ENCODE measurements at places on chromosomes 7 and 10.

- DNase-seq: peak; percentile 82
Observed at GRCh38 chr7:148940702-148941597, 56.9 kb upstream of the EZH2 start.

DNA sequence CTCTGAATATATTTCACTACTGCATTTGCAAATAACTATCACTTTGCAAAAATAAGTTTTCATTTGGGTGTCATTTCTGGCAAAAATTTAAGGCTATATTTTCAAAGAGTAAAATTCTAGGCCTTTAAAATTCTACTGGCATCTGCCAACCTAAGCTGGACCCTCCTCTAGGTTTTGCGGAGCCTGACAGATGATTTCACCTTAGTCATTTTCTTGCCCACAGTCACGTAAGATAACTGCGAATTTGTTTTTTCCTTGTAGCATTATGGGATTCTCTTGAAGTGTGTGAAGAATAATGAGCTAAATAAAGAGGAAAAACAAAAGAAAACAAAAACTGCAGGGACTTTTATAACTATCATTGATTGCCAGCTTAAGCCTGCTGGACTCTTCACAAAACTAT, 7.8 kb downstream of the MEOX2 start:
- no peak for DNase-seq

DNA sequence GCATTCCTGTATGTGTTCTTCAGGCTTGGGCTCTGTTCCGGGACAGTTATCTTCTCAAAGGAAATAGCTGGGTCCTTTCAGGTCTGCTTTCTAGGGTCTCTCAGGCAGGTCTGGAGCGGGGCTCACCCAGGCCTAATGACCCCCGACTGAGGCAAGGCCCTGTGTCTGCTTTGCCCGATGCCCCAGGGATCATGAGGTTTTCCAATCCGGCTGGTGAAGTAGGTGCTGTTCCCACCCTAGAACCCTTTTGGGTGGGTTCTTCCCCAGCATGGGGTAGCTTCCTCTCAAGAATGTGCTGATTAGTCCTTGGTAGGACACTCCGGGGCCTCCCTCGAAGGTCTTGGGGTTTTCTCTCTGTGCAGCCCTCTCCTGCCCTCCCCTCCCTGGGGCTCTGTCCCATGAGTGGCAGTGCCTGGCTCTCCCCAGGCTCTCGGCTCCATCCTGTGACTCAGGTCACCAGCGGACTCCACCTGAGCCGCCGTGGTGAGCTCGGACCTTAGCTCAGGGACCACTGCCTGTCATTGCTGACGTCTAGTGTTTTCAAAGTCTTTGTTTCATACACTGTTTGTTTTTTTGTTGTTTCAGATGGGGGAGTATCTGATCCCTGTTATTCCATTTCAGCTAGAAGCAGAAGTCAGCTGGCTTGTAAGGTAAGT, 71.0 kb upstream of the NKX6-2 start:
- DNase-seq: no peak

GRCh38 chr7:103396471-103396870, 49.0 kb downstream of the PSMC2 start:
- no peak for DNase-seq

DNA sequence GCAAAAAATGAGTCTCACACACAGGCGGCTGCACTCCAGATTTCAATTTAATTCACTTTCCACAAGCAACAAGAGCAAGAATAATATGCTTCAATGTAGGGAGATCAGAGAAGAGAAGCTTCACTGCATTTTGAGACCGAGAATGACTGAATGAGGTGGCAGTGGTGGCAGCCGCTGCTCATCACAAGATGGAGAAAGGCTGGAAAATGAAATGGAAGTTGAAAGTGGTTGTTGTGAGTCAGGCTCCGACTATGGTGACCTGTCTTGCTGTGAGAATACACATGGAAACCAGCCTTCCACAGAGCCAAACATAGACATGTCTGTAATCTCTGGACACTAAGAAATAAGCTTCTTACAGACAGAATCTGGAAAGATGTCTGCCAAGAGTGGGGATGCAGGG, 499.6 kb upstream of the LRRN3 start:
- no peak for DNase-seq

- no peak for DNase-seq
Observed at GRCh38 chr7:33807779-33808482, 97.4 kb upstream of the BMPER start.

DNA sequence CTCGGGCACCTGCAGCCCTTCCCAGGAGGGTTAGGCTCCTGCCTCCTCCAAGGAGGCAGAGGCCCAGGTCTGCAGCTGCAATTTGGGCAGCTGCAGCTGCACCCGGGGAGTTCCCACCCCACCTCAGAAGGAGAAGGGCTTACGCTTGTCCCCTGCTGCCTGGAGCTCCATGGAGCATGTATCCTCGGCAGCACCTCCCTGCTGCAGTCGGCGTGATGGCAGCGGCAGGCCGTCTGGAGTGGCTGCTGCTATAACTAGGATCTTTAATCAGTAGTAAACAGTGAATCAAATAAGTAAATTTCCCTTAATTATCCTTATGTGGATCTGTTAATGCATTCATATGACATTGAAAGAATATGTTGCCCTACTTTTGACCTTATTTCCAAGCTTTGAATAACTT, 167.0 kb downstream of the PON1 start:
- DNase-seq: no peak

DNA sequence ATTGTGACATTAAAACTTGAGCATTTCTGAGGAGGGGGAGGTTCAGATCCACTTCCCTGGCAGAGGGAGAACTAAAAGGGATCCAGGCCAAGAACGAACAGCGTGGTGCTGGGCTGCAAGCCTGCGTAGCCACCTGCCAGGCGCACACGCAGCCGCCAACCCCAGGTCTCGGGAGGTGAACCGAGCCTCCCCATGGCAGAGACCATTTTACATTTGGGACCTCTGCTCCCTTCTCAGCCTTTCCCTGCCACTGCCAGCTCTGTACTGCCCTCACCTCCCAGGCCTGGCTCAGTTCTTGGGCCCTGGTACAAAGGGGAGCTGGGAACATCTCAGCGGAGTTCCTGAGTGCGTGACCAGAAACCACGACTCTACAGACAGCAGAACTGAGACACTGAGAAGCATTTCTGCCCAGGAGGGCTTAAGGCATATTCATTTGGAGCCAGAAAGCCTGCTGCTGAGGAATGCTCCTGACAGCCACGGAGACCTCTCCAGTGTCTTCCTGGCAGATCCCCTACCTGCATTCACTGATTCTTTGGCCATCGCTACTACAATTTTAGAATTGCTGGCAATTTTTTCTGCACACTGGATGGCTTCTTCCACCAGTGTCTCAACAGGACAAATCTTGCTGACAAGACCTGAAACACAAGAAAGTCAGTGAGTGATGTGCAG, 7.6 kb downstream of the ECHS1 start:
- no peak for DNase-seq

DNA sequence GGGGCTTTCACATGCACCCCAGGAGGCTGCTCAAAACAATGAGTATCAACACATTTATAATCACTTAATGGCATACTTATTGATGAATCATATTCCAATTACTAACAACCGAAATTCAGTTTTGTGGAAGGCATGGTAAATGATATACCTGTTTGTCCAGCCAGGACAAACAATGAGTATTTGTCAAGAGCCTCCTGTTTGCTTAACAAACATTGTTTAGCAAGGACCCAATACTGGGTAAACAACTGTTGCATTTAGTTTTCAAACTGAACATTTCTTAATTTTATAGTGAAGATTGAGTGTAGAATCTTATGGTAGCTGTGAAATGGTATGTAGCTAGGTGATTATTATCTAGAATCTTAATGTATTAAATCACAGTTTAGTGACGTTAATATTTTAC, 473.7 kb downstream of the ATRNL1 start:
- DNase-seq: no peak

DNA sequence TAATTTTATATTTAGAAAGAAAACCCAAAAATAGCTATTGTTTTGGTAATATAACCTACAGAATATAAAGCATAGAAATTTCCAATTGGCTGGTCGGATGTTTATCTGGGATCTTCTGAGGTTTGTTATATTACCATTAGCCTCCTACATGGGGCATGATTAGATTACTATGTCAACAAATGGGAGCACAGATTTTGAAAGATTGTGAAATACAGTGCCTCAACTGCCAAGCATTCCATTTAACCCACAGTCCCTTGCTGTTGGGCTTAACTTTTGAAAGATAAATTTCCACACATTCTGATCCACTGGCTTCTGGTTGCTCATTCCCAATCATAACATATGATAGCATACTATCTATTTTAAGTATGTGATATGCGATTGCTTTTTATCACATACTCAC, 455.4 kb upstream of the C7orf33 start:
- no peak for DNase-seq

DNA sequence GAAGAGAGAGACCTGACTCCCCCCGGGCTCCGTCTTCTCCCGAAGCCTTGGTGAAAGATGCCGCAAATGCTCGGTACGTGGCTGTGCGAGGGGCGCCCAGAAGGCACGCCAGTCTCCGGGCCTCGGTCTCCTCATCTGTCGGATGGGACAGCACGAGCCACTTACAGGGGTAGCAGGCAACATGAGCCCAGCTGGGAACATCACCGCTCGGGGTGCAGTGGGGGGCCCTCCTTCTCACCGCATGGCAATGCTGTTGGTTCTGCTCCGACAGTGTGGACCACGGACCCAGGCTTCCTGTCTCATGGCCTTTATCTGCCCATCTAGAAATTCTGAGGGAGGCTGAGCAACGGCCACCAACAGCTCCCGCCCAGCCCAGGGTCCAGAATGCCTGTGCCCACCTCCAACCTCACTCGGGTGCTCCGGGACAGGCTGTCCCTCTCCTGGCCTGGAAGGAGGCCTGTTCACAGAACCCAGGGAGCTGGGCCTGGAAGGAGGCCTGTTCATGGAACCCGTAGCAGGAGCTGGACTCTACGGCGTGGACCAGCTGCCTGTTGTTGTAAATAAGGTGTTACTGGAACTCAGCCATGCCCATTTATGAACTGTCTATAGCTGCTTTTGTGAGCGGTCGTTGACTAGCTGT, 15.8 kb downstream of the ADAP1 start:
- DNase-seq: no peak

- no peak for DNase-seq
Observed at GRCh38 chr7:19648791-19649190, 60.0 kb downstream of the POLR1F start.
